ENCODE measurements at places on chromosomes 7 and 10.

GRCh38 chr10:62614389-62615157 is 189.9 kb upstream of the ADO start:
- DNase-seq: no peak

GRCh38 chr7:151229249-151229648 is 2.2 kb upstream of the ABCF2 start:
- DNase-seq: no peak

GRCh38 chr10:89283936-89284475 is 17.8 kb upstream of the IFIT2 start:
- DNase-seq: no peak

DNA sequence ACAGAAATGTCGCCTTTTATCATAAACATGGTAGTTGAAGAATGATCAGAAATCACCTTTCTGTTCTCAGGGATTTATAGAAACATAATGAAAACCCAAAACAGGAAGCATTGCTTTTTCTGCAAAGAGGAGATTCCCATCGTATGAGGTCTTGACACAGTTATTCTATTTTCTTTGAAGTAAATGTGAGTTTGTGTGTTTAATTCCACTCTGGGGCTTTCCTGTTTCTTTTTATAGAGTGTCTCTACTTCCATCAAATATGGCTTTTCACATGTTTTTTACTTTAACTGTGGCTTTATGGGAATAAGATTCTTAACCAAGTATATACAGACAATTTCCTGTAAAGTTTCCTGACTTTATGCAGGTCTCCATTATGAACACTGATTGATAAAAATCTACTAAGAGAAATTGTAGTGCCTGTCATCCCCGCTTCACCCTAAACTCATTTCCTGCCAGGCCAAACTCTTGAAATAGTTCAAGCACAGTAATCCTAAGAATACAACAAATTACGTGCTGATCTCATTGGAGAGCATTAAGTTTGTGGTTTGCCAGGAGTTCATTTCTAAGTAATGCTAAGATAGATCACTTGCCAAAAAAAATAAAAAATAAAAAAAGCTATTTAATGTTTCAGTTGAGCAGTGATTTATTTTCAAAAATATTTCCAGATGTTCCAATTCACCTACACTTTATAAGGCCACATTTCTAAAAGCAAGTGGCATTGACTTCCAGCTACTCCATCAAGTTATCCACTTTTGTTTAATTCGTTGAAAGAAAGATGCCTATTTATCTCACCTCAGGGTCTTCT is 52.2 kb upstream of the SEC61G start:
- DNase-seq: no peak

GRCh38 chr10:103800789-103801540 is 54.4 kb downstream of the SH3PXD2A start:
- no peak for DNase-seq

GRCh38 chr10:30751678-30752331 is 122.3 kb upstream of the LYZL2 start:
- no peak for DNase-seq

DNA sequence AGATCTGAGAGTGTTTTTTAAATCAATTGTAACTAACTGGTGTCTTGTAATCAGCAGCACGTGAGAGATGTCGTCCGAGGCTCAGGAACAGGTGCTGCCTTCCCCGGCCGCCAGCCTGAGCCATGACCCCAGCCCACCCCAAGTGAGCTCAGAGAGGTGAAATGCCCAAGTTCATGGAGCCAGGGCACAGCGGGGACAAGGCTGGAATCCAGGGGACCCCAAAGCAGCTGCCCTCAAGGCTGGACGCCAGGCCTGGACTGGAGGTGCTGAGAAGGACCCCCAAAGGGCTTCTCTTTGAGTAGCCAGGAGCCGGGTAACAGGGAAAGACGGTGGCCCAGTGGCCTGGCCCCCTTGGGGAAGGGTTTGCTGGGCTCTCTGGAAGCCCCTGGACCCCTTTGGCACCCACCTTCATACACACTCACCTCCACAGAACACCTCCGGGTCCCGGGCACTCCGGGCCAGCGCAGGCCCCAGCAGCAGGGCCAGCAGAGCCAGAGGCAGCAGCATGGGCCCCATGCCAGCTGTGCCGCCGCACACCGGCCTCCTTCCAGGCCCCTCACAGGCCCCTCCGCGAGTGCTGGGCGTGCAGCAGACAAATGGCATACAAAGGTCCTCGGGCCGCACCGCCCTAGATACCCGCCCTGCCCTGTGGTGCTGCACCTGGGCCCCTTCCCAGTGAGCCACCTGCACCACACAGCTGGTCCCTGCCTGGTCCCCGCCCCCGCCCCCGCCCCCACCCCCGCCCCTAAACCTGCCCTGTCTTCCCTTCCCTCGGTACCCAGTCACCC is 24.0 kb upstream of the CNPY1 start:
- no peak for DNase-seq

DNA sequence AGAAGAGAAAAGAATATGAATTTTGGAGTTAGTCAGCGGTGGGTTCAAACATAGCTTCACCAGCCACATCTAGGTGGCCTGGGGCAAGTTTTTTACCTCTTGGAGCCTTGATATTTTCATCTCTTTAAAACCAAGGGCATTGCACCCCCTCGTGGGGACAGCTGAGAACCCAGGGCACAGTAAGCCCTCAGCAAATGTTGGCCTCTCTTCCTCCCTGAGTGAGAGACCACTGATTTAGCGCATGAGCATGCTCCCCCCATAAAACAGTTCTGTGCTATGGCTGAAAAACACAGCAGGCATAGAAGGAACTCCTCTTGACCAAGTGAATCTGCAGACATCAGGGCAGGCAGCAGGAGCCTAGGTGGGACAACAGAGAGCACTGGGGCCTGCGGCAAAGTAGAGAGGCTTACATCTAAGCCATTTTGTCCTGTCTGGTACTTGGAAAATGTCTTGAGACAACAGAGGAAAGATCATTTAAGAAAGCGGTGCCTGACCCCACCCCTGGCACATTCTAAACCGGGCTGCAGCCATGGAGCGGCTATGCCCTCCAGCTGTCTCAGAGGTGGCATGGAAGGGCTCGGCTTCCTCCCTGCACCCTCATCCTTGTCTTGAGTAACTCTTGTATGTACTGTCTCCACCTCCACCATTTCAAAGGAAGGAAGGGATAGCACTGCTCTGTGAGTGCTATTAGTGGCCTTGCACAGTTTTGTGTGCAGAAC is 94.7 kb downstream of the ARHGAP22 start:
- no peak for DNase-seq

DNA sequence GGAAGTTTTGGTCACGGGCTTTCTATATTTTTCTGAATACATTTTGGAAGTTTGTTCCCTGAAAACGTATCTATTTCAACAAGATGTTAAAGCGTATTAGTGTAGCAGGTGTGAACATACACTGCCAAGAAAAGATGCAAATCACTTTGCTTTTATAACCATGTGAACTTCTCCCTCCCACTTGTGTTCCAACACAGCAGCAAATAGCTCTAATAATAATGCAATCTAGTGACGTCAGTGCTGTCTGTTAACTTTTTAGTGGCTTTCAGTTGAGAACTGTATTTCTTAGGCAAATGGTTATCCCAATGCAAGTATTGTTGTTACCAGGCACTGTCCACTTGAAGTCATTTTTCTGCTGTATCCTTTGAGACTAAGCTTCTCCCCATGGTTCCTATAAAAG is 188.4 kb upstream of the IGFBP3 start:
- DNase-seq: no peak

DNA sequence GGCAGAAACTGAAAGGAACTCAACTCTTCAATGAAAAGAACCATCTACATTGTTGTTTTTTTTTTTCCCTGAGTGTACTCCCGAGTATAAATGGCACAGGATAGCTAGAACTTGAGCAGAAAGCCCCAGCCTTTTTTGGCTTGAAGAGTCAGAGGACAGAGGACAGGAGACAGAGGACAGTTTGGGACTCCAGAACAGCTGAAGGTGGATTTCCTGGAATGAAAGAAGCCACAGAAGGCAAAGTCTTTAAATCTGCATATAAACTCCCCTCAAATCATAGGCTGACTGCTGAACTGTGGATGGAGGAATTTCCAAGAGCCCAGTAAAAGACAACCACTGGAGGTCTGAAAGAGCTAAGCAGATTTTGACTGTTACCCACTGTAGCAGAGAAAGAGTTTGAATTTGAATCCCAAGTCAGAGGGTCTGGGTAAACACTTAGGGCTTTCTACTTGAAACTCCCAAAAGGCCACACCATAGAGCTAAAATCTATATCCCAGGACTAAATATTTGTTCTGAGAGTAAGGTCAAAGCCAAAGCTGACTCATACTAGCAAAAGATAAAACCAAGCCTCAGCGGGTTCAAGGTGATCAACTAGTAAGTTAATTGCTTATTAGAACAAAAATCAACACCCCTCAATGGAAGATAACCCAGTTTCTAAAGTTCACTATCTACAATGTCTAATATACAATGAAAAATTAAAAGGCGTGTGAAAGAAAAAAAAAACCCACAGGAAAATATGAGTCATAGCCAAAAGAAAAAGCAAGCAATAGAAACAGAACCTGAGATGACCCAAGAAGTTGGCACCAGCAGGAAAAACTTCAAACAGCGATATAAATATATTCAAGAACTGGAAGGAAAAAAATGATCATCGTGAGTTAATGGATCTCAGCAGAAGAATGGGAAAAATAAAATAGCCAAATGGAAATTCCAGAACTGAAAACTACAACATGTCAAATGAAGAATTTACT is 1.8 kb upstream of the OPN1SW start:
- DNase-seq: no peak

- no peak for DNase-seq
These were observed 35.4 kb downstream of the CALD1 start for GRCh38 chr7:134814730-134815364.

GRCh38 chr7:3440509-3440908 is 139.5 kb downstream of the SDK1 start:
- no peak for DNase-seq

- no peak for DNase-seq
These were observed 81.8 kb downstream of the SPAG6 start for GRCh38 chr10:22427101-22427500.

DNA sequence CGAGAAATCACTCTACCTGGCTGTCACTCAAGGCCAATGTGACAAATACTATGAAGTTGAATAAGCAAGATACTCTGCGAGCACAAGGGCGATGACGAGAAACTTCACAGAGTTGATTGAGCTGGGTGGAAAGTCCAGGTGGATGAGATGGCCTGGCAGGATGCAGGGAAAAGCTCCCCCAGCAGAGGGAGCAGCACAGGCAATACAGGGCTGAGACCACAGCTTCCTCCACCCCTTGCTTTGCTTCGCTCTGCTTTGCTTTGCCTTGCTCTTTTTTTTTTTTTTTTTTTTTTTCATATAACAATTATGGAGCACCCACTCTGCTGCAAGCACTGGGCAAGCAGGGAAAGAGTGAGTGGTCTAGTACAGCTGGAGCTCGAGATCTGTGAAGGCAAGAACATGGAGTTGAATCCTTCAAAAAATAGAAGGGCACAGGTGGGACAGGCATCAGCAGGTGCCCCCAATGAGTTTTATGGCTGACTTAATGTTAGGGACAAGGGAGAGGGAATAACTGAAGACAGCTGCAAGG is 88.3 kb downstream of the CABCOCO1 start:
- no peak for DNase-seq

DNA sequence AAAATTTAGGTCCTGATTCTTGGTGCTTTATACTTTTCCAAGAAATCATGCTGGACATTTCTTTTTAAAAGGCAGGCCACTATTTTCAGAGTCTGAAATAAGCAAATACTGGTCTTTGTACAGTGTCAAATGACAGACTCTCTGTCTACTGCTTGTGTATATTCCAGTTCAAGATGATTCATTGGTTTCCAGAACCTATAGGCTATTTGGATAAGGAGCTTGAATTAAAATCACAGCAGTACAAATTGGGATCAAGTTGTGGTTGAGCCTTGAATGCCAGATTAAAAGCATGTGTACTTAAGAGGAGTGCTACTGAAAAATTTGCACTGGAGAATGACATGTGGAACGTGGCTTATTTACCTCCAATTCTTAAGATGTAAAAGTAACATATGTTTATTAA is 10.7 kb downstream of the KMT2E start:
- DNase-seq: no peak

- no peak for DNase-seq
These were observed 28.3 kb upstream of the PIP4K2A start for GRCh38 chr10:22742678-22743077.

DNA sequence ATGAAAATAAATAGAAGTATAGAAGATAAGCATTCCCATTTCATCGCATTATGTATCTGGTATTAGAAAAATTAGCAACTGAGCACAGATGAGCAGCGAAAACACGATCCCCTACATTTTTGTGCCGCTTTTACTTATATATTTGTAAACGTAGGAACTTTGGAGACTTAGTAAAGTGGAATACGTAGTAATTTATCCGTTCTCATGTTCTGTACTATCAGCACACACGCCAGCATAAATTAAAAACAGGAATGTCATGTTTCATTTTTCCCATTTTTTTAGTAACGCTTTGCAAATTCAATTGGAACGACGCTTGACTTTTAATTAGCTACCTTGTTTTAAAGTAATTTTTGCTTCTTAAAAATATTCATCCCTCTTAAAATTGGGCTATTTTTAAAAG is 2.4 kb downstream of the ZNRF2 start:
- no peak for DNase-seq

All from cortex of kidney (tissue), 1 donor.